CD4-positive, CD25-positive, alpha-beta regulatory T cell (primary cell): ENCODE measurements at places on chromosomes 7 and 10.

DNA sequence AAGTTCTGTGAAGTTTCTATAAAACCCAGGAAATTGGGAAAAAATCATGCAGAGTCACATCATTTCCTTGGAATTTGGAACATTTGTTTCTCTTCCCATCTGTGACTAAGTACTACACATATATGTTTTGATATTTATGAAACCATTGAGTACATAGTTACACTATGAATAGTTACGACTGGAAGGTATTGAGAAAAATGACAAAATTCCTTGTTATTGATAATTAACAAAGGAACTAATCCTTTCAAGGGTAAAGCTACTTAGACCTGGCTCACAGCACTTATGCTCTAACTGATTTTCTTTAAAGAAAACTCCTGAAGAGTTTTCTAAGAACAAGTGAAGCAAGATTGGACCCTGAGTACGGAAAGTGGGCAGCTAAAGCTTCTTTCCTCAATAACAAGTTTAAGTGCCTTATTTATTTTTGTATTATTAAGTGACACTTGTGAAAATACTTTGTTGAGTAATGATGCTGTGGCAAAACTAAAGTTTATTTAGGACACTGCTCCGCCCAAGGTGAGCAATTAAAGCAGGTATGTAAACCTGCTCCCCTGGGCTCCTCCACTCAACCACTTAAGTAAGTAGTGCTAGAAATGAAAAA, 12.0 kb upstream of the GLCCI1 start:
- no peak for DNase-seq

DNA sequence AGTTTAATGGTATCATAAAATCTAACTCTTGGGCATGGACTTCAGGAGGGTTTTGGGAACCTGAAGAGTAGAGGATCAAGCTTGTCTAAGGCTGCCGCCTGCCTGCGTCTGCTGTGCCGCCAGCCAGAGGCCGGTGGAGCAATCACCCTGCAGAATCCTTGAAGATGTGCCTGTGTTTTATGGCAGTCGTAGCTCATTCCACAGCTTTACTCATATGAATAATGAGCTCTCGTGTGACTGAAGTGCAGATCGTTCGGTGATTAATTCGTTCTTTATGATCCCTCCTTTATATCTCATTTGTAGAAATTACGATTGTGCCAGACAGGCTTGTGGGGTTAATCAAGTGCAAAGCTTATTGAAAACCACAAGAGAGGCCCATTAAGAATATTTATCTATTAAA, 100.8 kb downstream of the ACTR3B start:
- DNase-seq, result no peak

DNA sequence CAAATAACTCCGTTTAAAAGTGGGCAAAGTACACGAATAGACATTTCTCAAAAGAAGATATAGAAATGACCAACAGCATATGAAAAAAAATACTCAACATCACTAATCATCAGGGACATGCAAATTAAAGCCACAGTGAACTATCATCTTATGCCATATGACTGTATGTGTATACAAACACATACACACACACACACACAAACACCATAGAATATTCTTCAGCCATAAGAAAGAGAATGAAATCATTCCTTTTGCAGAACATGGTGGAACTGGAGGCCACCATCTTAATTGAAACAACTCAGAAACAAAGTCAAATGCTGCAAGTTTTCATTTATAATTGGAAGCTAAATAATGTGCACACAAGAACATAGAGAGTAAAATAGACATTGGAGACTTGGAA, 1019.4 kb downstream of the KCNMA1 start:
- DNase-seq, result no peak

DNA sequence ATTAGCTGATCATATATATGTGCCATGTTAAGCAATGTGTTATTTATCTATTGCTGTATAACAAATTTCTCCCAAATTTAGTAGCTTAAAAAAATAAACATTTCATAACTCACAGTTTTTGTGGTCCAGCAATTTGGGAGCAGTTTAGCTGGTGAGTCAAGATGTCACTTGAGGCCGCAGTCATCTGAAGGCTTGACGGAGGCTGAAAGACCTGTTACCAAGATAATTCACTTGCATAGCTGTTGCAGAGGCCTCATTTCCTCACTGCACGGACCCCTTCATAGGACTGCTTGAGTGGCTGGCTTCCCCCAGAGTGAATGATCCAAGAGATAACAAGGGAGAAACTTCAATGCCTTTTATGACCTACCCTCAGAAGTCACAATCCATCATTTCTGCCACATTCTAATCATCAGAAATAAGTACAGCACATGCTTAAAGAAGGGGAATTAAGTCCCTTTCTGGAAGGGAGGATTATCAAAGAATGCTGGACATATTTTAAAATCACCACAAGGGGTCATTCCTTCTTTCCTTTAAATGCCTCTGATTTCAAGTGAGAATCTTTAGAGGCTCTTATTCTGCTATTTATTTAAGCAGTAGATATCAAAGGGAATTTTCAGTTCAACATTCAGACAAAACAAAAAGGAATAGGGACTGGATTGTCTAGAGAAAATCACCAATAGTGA, 10.5 kb upstream of the SRPK2 start:
- DNase-seq, result no peak

DNA sequence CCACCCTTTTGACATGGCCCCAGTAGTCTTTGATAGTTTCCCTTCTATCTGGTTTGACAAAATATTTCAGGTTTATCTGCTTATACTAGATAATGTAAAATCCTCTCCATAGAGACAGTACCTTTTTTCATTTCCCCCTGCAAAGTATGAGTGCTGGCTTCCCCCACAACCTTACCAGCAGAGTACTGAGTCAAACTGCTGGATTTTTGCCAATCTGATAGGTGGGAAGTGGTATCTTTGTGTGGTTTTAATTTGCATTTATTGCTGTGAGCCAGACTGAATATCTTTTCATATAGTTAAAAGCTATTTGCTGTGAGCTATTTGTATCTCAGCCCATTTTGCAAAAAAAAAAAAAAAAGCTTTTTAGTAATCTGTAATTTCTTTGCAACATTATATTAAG, 32.1 kb upstream of the HECTD2 start:
- no peak for DNase-seq

- no peak for DNase-seq
Measured at GRCh38 chr7:120554960-120555571, 282.1 kb downstream of the KCND2 start.

- DNase-seq, result no peak
Measured at GRCh38 chr10:557792-558328, 131.6 kb downstream of the DIP2C start.
